ENCODE measurements at places on chromosomes 4 and X. TPM values are rescaled to one million over a fixed set of nuclear protein-coding genes. Genes with fewer than 3 reads are reported as not detected.

The DCX gene
- not detected for total RNA-seq

The MGARP gene
- 0.27 TPM for total RNA-seq

The NUP54 gene
- 21.6 TPM for total RNA-seq

The GC gene
- total RNA-seq, result not detected

The SEC31A gene
- 85.6 TPM for total RNA-seq

Measured in Right ventricle myocardium inferior (tissue), 1 donor.